Stimulated activated CD8-positive, alpha-beta memory T cell treated with anti-CD3 and anti-CD28 coated beads, Interleukin-4, amount 100 ng/mL, for 24 hours (primary cell): ENCODE measurements at places on chromosomes 1 and 21.
A peak's percentile ranks its signal among the peaks of the same experiment; 100 is the strongest.

GRCh38 chr1:245715291-245715701 lies 560.5 kb downstream of the KIF26B start:
- DNase-seq = no peak

- DNase-seq = no peak
These were observed 71.7 kb downstream of the TRIM11 start for GRCh38 chr1:228334954-228335353.

DNA sequence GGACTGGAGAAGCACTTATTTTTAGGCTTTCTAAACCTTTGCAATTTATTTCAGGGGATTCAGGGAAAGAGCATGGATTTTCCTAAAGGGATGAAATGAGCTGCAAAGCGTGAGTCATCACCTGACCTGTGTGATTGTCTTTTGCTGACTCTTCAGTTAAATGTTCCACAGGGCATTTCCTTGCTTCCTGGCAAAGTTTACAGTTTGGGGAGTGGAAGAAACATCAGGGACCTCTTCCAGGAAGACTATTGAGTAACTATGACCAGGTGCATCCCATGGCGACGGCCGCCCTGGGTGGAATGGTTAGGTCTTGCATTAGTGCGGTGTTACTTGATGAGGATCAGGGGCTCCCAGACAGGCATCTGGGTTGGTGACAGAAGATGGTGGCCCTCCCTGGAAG lies 79.5 kb upstream of the SIPA1L2 start:
- no peak for DNase-seq

DNA sequence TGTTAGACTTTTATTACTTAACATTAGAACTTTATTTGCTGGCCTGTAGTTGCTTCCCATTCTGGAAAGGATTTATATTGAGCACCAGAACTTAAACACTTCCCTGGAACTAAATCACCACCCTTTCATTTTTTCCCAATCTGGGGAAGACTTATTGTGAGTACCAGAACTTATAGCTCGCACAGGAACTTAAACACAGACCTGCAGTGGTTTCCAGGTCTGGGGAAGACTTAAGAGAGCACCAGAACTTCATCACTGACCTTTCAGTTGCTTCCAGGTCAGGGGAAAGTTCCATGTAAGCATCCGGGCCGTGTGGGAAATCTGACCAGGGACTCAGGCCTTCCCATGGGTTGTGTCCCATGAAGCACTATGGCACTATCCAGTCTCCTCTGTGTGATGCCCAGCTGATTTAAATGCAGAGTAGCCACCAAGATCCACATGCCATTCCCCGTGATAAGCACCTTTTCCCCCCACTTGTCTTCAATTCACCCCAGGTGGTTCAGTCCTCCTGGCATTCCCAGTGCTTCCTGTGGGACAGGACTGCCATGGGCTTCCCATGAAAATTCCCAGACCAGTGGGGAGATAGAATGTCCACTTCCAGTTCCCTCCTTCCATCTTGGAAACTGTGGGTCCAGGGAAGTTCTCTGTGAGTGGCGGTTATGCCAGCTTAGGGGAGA lies 48.9 kb downstream of the C4BPA start:
- no peak for DNase-seq

DNA sequence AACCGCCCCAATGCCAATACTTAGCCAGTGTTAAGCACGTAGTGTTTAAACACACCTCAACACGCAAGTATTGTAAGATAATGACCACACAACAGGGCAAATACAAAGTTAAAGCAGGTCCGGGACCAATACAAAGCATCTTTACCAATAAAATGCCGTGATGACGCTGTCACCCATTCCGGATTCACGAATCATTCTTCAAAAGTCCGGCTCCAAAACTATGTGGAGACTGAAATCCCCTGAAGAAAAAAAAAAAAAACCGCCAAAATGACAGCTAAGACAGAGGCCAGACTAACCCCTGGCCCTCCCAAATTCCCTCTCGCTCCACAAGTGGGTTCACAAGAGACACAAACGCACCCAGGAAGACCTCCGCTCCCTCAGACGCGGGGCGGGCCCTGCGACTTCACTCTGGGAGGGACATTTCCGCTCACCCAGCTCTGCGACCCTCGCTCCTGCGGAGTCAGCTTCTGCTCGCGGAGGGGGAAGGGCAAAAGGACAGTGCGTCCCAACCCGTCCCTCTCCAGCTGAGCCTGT lies 625 bp upstream of the DARS2 start:
- DNase-seq = no peak

- peak; percentile 68 for DNase-seq
These were observed 25.0 kb upstream of the LAPTM5 start for GRCh38 chr1:30782361-30783255.

DNA sequence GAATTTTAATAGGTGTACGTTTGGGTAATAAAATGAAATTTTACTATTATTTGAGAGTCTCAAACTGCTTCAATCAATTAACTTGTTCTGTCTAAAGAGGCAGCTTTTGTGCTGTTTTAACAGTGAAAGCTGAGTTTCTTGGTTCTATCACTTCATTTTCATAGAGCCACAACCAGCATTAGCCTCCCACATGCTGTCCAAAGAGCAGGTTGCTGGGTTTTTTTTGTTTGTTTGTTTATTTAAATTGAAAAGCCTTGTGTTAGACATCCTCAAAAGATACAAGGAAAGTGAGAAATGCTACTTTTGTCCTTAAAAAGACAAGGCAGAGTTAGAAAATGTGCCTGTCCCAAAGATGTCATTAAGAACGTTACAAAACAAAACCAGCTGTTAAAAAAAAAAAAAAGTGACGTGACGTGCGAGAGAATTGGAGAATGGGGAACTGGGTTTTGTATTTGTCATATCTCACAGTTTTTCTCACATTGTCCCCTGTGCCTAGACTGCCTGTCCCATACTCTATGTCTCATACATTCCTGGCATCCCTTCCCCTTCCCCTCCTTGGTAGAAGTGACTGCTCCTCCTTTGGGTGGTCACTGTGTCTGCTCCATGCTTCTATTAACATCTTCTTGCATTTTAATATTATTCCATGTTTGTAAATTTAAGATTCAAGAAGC lies 63.1 kb upstream of the CD34 start:
- DNase-seq = no peak

- DNase-seq = no peak
These were observed 15.3 kb upstream of the ZSWIM5 start for GRCh38 chr1:45221716-45222115.

- DNase-seq = no peak
These were observed at the start of gene SHISA4 for GRCh38 chr1:201888282-201889089. SHISA4 (plus strand) TSS chr1:201888898; CDS start chr1:201888995, 97 bp downstream.

DNA sequence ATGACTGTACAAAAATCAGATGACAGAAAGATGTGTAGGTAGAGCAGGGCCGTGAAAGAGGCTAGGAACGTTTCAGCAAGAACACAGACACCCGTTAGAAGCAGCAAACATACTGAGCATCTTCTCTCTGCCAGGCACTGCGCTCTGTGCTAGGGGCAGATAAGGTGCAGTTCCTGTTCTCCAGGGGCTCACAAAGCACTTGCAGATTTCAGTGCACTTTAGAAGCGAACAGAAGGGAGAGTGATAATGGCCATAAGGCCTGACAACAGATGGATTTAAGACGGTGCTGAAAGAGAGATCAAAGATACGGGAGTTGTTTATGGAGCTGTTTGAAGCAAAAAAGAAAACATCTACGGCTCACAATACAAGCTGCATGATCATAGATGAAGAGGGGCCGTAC lies 200.3 kb upstream of the FOXD3 start:
- DNase-seq = no peak

- no peak for DNase-seq
These were observed 14.8 kb upstream of the GPR88 start for GRCh38 chr1:100523038-100523652.

- no peak for DNase-seq
These were observed 2.1 kb upstream of the PLEKHA6 start for GRCh38 chr1:204361781-204362180.

DNA sequence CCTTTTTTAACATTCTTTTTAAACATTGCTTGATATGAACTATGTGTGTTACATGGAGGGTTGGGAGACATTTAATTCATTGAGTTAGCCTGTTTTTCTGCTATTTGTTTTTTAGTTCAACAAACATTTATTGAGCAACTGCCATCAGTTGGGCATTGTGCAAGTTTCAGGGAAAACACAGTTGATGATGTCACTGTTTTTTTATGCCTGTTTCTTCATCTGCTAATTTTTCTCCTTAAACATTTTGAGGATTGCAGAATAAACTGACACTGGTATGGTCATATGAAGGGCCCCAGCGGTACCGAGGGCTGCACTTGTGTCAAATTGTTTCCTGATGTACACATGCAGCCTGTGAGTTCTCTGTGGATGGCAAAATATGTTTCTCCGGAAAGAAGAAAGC lies 253.0 kb downstream of the FGGY start:
- no peak for DNase-seq

DNA sequence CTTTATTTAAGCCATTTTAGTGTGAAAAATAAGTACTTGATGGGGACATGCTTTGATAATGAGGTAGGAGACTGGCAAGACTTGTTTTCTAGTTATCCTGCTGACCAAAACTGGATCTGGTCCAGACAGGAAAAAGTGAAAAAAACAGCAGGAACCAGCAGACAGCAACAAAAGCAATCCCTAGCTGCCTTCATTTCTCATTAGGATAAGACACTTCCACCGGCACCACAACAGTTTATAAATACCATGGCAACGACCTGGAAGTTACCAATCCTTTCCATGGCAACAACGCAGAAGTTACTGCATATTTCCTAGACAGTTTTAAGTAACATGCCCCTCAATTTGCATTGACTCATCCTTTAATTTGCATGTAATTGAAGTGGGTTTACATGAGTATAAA lies 993.8 kb upstream of the NCAM2 start:
- no peak for DNase-seq

DNA sequence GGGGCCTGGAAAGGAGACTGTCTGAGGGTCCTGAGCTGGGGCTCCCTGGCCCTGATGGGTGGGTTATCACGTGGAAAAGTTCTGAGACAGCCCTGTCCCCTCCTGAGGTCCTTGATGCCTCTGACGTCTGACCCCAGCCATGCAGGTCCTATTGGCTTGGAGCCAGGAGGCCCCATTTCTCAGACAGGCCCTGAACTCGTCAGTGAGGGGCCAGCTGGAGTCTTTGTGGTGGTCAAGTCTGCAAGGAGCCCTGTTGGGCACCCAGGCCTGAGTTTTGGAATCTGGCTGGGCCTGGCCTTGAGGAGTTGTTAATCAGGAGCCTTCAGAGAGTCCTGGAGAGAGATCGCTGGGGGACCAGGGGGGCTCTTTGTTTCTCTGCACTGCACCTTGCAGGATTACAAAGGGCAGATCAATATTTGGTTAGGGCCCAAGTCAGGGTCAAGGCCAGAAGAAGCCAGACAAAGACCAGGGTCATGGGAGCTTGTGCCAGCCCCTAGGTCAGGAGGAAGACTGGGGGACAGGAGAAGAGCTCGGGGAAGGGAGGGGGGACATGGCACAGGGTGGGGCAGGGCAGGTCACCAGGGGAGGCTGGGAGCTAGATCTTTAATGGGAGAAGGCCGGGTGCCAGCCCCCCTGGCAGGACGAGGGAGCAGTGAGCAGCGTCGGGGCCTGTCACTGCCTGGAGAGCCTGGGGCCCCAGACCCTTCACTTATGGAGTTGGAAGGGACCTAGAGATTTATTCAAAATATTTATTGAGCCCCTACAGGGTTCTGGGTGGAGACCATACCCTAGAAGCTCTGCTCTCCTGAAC lies 83.2 kb downstream of the PTPRU start:
- no peak for DNase-seq

DNA sequence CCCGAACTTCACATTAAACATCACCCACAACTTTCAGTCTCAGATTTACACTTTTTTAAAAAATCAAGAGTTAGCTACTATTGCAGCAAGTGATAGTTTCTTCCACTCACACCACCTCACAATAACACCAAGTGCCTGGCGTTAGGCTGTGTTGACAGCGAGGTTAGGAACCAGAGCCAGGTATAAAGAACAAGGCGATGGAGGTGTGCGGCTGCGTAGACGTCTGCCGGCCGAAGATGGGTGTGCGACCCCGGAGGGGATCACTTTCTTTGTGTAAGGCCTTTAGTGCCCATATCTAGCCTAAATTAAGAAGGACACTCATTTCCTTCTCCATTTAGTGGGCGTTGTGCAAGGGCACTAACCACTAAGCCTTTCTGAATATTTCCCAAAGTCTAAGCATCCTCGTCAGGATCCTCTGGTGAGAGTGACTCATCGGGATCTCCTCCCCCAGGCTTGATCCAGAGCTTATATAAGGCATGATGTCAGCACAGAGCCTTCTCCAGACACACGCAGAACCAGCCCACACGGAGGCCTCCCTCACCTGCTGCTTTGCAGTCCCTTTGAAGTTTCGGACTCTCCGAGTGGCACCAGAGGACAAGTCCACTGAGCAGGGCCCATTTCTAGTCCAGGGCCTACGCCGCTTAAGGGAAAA lies 11.8 kb downstream of the NHLH2 start:
- DNase-seq = no peak
